LHCN-M2 (cell line): ENCODE measurements at places on chromosomes 5 and 9. TPM values are rescaled to one million over a fixed set of nuclear protein-coding genes. Genes with fewer than 3 reads are reported as not detected.

- no peak for DNase-seq
Observed at GRCh38 chr5:38112938-38113337, 145.4 kb upstream of the EGFLAM start.

DNA sequence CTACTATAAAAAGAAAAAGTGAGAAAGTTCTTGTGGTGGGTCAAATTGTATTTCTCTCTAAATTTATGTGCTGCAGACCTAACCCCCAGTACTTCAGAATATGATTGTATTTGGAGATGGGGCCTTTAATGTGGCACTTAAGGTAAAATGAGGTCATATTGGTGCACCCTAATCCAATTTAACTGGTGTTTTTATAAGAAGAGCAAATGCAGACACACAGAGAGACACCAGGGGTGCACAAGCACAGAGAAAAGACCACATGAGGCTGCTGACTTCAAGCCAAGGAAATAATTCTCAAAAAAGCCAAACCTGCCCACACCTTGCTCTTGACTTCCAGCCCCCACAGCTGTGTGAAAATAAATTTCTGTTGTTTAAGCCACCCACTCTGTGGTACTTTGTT, 80.2 kb upstream of the HTR4 start:
- DNase-seq = no peak

DNA sequence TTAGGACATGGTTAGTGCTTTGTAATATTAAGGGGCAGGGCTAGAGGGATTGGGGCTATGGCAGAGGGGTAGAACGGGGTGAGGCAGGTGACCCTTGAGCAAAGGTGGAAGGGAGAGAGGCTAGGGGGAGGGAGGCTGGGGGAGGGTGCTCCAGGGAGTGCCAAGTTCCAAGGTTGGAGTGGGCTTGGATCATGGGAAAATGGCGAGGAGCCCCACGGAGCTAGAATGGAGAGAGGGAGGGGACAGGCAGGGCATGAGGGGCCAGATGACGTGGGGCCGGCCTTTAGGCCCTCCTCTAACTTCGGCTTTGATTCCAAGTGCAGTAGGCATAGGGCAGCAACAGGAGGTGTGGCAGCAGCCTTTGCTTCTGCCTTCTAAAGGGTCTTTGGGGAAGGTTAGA, 171.8 kb upstream of the PANK3 start:
- DNase-seq = no peak

DNA sequence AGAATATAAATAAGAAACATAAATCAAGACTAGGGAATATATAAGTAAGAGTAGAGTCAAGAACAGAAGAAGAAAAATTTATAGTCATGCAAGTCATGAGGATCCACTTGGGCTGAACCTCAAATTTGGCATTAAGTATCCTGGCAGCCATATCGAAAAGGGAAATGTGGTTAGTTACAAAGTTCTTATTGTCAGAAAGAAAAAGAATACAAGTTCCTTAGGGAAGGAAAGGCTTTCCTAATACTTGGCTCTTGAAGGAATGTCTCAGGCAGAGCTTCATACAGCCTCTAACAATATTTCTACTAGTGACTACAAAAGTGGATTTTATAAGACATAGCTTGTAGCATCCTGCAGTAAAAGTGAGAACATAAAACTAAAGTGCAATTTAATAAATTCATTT, 45.4 kb downstream of the TMEM252 start:
- DNase-seq = no peak

LCN15 gene
- total RNA-seq = not detected in 2 replicates
